Muscle of back (tissue), 13 donors: ENCODE measurements at places on chromosomes 5 and 9.
A peak's percentile ranks its signal among the peaks of the same experiment; 100 is the strongest.

DNA sequence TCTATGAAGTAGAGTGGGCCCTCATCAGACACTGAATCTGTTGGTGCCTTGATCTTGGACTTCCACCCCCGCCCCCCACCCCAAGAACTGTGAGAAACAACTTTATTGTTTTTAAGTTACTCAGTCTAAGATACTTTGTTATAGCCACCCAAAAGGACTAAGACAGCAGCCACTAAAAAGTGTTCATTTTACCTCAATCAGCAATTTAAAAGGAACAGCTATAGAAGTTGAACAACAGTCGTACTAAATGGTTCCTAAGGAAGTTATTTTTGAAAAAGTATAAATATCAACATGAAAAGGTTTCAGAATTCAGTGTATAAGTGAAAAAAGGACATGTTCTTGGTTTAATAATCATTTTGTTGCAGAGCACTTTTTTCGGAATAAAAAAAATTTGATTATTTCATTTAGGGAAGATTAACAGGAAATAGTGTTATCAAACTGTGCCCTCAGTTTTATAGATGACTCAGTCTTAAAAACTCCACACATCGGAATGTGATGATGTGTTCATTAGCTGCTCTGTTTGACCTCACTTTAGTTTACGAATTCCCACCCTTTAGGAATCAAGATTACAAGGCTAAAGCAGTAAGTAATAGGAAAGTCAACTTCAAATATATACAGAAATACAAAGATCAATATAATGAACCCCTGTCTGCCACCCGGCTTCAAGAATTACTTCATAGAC is 71.2 kb downstream of the MTAP start:
- peak; percentile 12 for DNase-seq

- DNase-seq: no peak
Observed at GRCh38 chr5:66680221-66680620, 84.0 kb downstream of the MAST4 start.

DNA sequence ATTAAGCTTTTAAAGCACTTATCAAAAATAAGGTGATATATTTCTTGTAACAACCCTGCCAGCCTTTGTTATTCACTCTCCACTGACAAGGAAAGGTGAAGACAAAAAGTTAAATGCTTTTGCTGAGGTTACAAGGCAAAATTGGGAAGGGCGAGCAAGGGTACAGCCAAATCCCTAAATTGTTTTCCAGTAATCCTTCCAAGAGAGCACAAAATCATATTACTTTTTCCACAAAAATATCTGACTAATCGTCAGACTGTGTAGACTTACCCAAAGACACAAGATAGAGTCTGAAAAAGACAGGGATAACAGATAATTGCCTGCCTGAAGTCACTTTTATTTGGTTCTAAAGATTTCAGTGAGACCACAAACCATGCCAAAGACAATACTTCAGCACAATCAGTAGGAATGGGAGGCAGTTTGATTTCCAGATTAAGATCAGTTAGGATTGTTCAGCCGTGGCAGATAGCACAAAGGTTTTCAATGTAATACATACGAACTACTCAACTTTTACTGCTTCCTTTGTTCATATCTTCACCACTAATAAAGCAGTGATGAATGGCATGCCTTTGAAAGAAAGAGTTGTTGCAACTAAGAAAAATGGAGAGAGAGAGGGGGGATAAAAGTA is 383.8 kb upstream of the TUSC1 start:
- DNase-seq: peak; percentile 44

GRCh38 chr5:141617682-141618029 is 1.1 kb downstream of the DIAPH1 start:
- no peak for DNase-seq

DNA sequence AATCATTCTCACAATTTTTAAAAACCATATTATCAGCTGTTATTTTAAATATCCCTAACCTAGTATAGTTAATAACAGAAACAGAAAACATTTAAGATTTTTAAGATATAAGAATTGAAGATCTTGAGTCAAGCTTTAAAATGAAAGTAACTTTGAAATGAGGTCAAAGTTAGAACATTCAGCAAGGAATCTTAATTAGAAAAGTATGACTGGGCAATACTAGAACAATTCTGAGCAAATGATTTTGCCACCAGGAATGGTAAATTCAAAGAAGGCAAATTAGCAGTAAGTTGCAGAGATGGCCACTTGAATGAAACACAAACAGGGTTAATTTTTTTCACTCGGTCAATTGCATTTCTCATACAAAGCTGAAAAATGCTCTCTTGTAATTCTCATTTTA is 117.9 kb downstream of the NXNL2 start:
- no peak for DNase-seq
